Stimulated activated CD4-positive, alpha-beta T cell treated with anti-CD3 and anti-CD28 coated beads, Interleukin-12 subunit alpha, Interleukin-12 subunit beta, amount 100 ng/mL, for 4 hours (primary cell): ENCODE measurements at places on chromosomes 6 and 20.

DNA sequence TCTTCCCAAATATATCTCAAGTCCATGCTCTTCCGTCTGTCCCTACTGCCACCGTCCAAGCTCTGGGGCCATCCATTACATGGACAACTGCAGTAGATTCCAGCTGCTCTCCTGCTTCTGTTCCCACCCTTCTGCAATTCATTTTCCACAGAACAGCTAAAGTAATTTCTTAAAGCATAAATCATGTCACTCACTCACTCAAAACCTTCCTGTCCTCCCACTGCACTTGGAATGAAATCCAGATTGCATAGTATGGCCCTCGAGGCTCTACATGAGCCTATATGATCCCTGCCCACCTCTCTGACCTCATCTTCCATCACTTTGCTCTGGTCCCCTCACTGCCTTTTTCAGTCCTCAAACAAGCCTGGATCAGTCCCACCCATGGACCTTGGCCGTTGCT, 10.9 kb downstream of the PHACTR2 start:
- no peak for DNase-seq

GRCh38 chr6:73854998-73855718, 159.2 kb downstream of the CD109 start:
- no peak for DNase-seq

- DNase-seq: peak; percentile 41
Measured at GRCh38 chr20:34874094-34874654, 1.5 kb upstream of the GGT7 start.

GRCh38 chr20:43761386-43762340, 34.9 kb upstream of the GTSF1L start:
- DNase-seq: no peak

GRCh38 chr6:142387997-142388815, 86.4 kb downstream of the ADGRG6 start:
- no peak for DNase-seq

- no peak for DNase-seq
Measured at GRCh38 chr20:37343212-37343993, 2.5 kb upstream of the SRC start.

- DNase-seq: peak; percentile 18
Measured at GRCh38 chr6:21587961-21588480, 5.5 kb upstream of the SOX4 start.

DNA sequence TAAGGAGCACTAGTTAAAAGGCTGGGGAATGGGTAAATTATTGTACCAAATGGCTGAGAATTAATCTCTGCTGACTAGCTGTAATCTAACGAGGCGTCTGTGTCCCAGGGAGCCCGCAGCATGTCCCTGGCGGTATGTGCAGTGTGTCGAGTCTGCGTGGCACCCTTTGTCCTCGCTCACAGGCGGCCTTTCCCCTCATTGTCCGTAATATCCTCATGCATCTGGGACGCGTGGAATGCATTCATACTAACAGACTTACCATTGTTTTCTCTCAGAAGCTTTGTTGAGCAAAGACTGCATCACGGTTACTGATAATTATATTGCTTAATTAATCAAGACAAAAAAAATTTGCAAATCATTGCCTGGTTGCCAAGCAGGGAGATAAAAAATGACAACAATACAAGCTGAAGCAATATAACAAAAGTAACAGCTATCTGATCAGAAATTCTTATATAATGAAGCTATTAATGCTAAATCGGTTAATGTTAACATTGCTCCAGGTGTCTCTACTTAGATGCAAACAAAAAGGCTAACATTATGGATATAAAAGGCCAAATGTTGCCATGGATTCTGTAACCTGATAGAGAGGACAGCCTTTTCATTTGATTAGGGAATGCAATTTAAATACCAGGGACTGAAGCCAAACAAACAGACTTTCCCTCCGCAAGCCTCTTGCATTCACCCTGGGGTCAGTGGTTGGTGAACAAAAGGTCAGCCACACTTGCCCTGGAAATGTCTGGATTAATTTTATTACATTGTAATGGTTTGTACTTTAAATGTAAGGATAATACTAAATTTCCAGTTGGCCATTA, 124.8 kb downstream of the INSM1 start:
- no peak for DNase-seq

DNA sequence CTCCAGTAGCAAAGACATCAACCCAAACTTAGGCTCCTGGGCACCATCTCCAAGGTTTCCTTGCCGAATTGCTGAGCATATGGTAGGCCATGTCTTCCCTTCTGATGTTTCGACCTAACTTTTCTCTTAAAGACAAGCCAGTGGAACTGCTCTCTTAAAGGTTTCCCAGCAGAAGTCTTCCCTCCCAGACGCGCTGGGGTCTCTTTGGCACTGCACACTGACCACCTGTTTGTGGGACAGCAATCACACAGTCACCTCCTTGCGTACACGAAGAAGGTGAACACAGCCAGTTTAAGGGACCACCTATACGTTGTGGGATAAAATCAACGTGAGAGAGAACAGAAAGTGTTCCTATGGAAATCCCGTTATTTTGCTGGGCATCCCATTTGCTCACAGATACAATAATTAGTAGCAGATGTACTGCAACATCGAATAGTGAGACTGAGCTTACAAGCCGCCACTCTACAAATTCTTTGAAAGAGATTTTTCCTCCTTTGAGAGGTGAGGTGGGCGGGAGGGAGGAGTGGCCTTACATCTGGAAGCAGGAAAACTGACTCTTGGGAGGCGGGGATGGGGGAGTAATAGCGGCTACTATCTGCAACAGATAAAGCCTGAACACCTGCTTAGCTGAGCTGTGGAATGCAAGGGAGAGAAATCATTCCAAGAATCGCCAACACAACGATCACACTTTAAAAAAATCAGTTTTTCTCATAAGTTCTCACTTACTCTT, 9.9 kb downstream of the GRIK2 start:
- no peak for DNase-seq

DNA sequence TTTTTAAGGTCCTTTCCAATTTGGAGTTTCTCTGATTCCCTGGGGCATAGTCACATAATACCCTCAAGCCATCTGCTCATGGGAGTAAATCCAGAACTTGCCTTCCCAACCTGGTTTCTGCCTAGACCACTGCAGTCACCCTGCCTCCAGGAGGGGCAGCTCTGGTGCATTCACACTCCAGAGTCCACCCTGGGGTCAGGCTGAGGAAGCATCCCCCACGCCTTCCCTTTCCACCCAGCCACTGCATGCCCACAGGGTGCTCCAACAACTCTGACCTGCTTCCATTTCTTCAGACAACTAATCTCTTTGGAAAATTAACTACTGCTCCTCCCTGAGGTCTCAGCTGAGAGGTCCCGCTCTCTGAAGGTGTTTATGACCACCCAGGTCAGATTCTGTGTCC, 211.4 kb upstream of the RIN2 start:
- no peak for DNase-seq

GRCh38 chr6:33847867-33848266, 44.1 kb upstream of the MLN start:
- DNase-seq: no peak

GRCh38 chr6:36550473-36551000, 3.3 kb upstream of the STK38 start:
- no peak for DNase-seq

- DNase-seq: no peak
Measured at GRCh38 chr6:18317850-18318249, 53.5 kb upstream of the DEK start.

GRCh38 chr6:106253731-106254130, 71.8 kb downstream of the ATG5 start:
- no peak for DNase-seq

GRCh38 chr6:167589615-167589940, 237.1 kb upstream of the AFDN start:
- DNase-seq: no peak

DNA sequence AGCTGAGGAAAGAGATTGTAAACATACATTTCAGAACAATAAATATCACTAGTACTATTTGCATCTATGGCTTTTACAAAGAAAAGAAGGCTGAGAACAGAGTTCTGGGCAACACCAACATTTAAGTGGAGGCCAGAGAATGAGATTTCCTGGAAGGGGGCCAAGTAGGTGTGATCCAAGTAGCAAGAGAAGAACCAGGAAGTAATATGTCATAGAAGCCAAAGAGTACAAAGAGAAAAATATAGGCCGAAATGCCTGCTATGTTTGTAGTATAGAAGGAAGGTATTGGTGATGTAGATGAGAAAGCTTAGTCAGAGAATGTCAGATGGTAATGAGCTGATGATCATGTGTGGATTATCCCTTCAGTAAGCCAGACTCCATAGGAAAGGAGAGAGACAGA, 94.5 kb downstream of the PERP start:
- DNase-seq: no peak
